Hematopoietic multipotent progenitor cell treated with erythropoietin and hydrocortisone succinate and interleukin-3 and kit ligand, for 4 days (in vitro differentiated cells): ENCODE measurements at places on chromosomes 4 and X.

GRCh38 chrX:22974616-22975015 is 25.1 kb upstream of the DDX53 start:
- DNase-seq: no peak

DNA sequence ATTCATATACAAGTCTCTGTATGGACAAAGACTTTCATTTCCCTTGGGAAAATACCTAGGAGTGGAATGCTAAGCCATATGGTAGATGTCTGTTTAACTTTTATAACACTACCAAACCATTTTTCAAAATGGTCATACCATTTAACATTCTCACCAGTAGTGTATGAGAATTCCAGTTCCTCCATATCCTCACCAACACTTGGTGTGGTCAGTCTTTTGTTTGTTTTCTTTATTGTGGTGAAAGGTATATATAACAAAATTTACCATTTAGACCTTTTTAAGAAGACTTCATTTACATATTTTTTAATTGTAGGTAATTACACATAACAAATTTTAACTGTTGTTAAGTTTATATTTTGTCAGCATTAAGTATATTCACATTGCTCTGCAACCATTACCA is 12.7 kb upstream of the APLN start:
- DNase-seq: no peak

GRCh38 chr4:88447371-88448095 is 9.4 kb upstream of the HERC5 start:
- peak; percentile 4 for DNase-seq

GRCh38 chr4:48491514-48492176 is 1.6 kb downstream of the ZAR1 start:
- DNase-seq: peak; percentile 23

DNA sequence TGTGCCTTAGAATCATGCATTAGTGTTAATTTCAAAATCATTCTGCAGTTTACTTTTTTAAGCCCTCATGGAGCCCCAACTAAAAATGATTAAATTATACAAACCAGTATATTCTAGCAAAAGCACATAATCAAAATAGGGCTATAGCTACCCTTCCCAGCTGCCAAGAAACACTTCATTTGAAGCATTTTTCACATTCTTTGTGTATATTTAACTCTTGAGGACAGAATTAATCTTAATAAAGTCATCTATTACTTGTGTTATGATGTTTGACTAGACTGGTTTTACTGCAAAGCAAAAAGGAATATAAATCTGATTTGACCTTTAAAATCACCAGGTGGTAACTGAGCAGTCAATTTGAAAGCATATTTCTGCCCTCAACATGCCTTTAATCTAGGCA is 145.1 kb downstream of the PRDM5 start:
- DNase-seq: no peak

DNA sequence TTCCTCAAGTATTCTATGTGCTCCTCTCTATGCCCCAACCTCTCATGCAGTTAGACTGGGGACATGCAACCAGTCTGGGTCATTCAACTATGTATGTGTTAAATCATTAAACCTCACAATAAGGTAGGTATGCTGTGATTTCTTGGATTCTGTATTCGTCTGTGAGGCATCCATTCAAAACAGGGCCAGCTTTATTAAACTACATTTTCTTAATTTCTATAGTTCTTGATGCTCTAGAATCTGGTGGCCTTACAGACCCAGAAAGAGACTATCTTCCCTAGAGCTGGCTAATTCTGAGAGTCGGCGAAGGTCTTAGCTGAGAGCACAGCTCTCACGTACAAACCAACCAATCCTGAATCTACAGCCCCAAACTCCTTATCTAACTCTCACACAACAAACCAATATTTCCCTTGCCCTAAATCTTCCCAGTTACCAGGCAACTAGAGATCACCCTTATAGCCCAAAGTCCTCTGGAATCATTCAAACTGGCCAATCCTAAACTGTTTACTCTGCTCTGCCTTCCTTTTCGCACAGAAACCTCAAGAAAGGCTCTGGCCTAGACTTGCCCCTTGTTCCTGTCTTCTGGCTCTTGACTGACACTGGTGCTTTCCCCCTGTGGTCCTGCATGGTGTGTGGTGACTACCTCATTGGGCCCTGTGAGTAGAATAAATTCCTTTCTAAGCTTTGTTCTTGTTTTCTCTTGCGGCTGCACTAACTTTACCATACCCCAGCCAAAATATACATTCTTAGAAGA is 203.5 kb upstream of the TET2 start:
- DNase-seq: peak; percentile 88

GRCh38 chr4:152778656-152779512 is 646 bp downstream of the TIGD4 start:
- peak; percentile 57 for DNase-seq

DNA sequence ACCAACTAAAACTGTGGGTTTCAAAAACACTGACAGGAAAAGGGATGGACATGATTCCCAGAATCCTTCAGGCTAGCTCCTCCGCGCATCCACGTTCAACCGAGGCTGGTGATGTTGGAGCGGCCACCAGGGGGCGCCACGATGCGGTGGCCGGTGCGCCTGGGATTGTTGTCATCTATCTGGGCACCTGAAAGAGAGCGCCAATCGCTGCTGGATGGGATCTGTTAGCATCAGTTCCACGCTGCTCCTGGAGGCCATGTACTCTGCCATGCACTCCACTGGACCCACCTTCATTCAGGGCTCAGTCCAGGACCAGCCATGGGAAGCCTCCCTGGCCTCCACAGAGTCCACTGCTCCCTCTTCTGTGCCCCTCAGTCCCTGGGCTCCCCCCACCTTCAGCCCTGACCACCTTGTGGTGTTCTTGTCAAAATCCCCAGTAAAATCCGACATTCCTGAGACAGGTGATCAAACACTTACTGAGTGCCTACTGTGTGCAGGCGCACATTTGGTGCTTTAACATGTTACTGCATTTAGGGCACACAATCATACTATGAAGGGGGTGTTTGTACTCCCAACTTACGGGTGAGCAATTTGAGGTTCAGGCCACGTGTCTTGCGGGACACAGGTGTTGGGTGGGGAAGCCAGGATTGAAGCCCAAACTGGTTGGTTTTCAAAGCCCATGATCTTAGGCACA is 71.1 kb downstream of the CRMP1 start:
- no peak for DNase-seq

GRCh38 chr4:86250619-86251018 is 109.2 kb downstream of the MAPK10 start:
- DNase-seq: no peak

DNA sequence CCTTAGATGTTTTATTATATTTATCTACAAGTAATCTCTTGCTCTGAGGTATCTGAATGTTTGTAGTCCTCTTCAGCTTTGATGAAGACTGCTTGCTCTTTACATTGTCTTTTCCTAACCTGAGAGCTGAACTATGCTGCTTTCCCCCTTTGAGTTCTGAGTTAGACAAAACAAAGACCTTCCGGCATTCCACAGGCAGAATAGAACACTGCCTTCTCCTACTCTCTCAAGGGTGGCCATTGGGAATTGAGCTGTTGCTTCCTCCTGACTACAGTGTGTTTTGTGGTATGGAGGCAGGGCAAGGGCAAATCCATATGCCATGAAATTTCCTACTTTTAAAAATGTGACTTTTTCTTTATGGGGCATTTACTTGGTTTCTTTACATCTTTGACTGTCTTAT is 841.0 kb downstream of the FAM133A start:
- DNase-seq: no peak

DNA sequence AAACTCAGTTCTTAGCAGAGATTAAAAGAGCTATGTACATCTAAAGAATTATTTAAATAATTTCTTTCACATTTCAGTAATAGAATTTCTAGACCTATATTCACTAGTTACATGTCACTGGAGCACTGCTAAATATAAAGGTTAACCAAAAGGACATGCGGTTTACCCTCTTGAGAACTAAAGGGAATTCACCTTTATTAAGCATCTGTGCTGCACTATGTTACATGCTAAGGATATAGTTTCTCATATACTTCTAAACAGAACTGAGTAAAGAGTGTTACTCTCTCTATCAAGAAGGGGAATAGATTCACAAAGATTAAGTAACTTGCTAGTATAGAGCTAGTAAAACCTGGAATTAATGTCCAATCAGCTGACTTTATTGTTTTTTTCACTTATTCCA is 7.6 kb downstream of the SPIN3 start:
- no peak for DNase-seq
